ENCODE measurements at places on chromosomes 4 and X. TPM values are rescaled to one million over a fixed set of nuclear protein-coding genes. Genes with fewer than 3 reads are reported as not detected.

TBX22 gene
- total RNA-seq: not detected

ODAM gene
- not detected for total RNA-seq

ADRA2C gene
- total RNA-seq: 0.17 TPM

PLAC8 gene
- 0.34 TPM for total RNA-seq

PLAC1 gene
- total RNA-seq: 0.15 TPM

CLGN gene
- total RNA-seq: 5.9 TPM

VEGFC gene
- total RNA-seq: 23.2 TPM

SOX3 gene
- total RNA-seq: 0.15 TPM

TRPC3 gene
- total RNA-seq: 3.9 TPM

SMR3B gene
- total RNA-seq: not detected

PCGF3 gene
- total RNA-seq: 26.2 TPM

FREM3 gene
- not detected for total RNA-seq

EGF gene
- total RNA-seq: not detected

COMMD8 gene
- total RNA-seq: 26.7 TPM

RGS12 gene
- total RNA-seq: 10.9 TPM

SPANXD gene
- total RNA-seq: not detected

BEX5 gene
- not detected for total RNA-seq

TSPAN6 gene
- total RNA-seq: 17.4 TPM

CCDC120 gene
- total RNA-seq: 0.50 TPM

C4orf36 gene
- total RNA-seq: 2.7 TPM

IL13RA1 gene
- 24.7 TPM for total RNA-seq

SYTL4 gene
- 3.5 TPM for total RNA-seq

NPY5R gene
- total RNA-seq: not detected

AREG gene
- total RNA-seq: 10.0 TPM

PPP2R3B gene
- total RNA-seq: 18.8 TPM

TMEM33 gene
- total RNA-seq: 28.7 TPM

CXCL10 gene
- not detected for total RNA-seq

SMR3A gene
- total RNA-seq: not detected

Data from bronchus fibroblast of lung (primary cell).